ELF-1 (cell line): ENCODE measurements at places on chromosomes 12 and 14.
A peak's percentile ranks its signal among the peaks of the same experiment; 100 is the strongest.

GRCh38 chr14:93150227-93151208, 34.2 kb downstream of the MOAP1 start:
- DNase-seq = no peak

DNA sequence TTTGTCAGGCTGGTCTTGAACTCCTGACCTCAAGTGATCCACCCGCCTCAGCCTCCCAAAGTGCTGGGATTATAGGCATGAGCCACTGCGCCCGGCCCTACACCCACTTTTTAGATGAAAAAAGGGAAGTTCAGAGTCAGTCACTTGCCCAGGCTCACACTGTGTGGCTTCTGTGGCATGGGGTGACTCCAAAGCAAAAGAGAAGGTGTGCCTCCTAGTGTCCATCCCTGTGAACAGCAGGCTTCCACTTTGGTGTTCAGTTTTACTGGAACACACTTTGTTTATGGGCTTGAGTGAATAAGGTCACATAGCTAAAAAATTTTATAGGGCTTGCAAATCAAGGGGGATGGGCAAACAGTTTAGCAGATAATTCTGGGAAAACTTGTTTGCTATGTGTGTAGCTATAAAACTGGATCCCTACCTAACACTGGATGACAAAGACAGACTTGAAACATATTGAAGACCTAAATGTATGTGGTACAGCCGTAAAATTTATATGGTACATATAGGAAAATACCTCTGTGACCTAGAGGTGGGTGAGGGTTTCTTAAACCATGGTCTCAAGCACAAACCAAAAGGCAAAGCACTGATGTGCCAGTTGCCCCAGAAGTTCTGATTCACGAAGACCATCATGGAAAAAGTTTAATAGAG, 54.9 kb downstream of the EID3 start:
- peak; percentile 64 for DNase-seq

DNA sequence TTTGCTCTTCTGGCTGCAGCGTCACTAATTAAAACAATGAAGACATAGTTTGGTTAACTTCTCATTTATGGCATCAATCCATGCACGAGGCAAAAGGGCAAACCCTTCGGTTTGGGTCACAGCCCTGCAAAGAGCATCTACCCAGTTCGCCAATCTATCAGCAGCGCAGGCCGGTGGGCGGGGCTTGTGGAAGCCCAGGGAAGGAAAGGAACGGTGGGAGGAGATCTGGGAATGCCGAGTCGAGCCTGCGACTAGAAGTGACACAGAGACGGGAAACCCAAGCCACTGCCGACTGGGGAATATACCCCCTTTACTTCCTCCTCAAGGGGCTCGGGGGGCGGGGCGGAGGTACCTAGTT, 466 bp downstream of the KICS2 start:
- peak; percentile 91 for DNase-seq

DNA sequence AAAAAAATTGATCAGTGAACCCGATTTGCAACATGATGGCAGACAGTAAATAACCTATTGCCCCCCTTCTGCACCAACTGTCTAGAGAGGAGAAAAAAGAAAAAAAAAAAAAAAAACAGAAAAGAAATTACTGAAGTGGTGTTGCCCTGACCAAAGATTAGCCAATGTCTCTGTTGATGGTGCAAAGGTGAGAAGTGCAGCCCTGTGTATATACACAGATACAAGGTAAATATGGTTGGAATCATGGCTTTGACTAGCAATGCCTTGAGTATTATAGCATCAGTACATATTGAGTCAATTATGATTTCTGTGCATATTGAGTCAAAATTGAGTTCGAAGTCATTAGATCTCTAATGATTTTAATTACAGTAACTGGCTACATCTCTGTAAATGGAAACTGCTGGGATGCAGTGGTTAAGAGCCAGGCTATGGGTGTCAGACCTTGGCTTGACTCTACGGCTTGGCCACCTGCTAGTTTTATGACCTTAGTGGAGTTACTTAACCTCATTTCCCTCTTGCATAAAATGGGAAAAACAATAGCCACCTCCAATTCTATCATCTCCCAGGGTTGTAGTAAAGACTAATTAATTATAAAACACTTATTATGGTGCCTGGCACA, 51.0 kb downstream of the EGLN3 start:
- no peak for DNase-seq

DNA sequence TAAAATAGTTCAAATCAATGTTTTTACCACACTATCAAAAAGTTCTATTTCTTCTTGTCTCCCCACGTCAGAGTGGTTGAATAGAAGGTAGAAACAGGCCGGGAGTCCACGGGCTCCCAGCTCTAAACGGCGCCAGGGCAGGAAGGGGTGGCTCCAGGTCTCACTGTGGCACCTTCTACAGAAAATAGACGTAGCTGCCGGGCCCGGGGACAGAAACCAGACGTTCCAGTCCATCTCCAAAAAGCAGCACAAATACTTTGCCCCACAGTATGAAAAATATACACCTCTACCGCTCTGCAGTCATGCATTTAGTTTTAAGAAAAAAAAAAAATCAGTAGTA, 30.9 kb downstream of the CCNK start:
- DNase-seq = no peak

GRCh38 chr12:113462117-113462774, 9.4 kb downstream of the LHX5 start:
- peak; percentile 90 for DNase-seq

DNA sequence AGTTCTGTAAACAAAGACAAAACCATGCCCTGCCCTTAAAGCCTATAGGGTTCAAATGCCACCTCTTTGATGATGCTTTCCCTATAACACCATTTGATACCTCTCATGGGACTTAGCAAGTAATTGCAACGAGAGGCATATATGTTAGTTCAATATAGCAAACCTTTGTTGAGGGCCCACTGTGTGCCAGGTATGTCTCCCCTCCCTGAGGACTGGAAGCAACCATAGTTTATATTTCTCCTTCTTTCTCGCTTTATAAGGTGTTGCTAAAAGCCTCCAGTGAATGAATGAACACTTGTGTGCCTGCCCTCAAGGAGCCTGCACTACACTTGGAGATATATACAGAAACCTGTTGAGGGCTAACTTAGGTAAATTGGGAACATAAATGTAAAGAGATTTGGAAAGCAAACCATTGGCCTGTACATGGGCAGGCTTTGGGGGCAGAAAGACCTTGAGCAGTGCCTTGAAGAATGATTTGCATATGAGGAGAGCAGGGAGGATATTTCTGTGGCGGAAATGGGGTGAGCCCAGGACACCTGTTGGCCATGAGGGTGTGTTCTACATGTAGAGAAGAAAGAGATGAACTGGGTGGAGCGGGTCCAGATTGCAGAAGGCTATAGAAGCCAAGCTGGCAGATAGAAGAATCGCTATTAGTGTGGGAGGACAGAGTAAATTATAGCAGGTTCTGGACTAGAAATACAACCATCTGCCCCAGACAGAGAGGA, 1.8 kb upstream of the CKAP4 start:
- no peak for DNase-seq

GRCh38 chr14:55807053-55807880, 227.3 kb downstream of the KTN1 start:
- DNase-seq = no peak

GRCh38 chr12:14171106-14171505, 189.7 kb upstream of the GRIN2B start:
- no peak for DNase-seq

- DNase-seq = no peak
Measured at GRCh38 chr12:76031081-76031413, 529 bp downstream of the PHLDA1 start.

- no peak for DNase-seq
Measured at GRCh38 chr14:96357216-96357615, 5.9 kb downstream of the ATG2B start.

GRCh38 chr12:70080566-70080965, 162.7 kb upstream of the CNOT2 start:
- DNase-seq = no peak

DNA sequence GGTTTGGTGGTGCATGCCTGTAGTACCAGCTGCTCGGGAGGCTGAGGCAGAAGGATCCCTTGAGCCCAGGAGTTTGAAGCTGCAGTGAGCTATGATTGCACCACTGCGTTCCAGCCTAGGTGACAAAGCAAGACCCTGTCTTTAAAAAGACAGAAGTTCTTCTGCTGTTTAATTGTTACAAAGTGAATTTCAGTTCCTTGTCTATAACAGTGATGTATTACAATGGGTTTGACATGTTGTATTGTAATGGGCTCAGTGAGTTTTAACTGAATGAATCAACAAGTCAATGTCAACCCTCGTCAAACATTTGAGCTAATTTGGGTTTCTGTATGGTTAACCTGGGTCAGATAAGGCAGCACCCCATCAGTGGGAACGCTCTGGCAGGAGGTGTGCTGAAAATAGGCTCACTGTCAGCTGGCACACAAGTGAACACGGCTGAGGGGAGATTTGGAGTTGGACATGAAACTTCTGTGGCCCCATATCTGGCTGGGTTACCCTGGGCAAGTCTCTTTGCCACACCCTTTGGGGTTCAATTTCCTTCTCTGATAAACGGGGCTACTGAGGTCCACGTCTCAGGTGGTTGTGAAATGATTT, 14.0 kb upstream of the TRPV4 start:
- no peak for DNase-seq

DNA sequence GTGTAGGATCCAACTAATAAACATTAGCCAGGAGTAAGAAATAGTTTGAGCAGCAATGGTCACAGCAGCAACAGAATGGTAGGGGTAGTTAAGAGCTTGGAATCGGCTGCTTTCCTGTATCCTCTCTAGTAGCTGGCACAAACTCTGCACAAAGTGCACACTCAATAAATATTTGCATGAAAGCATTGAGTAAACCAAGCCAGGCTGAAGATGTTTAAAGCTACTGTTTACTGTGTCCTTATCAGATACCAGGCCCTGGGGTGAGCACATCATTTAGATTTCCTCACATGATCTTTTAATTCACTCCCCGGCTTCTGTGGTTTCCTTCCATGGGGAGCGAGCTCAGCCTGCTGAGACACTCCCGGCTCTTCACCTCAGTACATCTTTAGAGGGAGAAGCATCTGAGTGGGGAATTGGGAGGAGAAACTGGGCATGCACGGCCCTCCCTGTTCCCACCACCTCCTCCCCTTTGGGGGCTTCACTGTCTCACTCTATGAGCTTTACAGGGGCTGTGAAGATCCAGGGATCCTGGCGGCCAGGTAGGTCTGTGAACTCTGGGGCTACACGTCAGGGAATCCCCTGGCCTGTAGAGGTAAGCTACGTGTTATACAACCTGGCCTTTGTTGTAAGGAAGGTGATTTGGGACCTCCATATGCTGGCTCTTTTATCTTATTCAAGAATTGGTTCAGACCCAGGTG, 107.2 kb upstream of the VASH1 start:
- no peak for DNase-seq

- peak; percentile 66 for DNase-seq
Measured at GRCh38 chr14:94132285-94132887, 3.0 kb upstream of the IFI27L2 start.

DNA sequence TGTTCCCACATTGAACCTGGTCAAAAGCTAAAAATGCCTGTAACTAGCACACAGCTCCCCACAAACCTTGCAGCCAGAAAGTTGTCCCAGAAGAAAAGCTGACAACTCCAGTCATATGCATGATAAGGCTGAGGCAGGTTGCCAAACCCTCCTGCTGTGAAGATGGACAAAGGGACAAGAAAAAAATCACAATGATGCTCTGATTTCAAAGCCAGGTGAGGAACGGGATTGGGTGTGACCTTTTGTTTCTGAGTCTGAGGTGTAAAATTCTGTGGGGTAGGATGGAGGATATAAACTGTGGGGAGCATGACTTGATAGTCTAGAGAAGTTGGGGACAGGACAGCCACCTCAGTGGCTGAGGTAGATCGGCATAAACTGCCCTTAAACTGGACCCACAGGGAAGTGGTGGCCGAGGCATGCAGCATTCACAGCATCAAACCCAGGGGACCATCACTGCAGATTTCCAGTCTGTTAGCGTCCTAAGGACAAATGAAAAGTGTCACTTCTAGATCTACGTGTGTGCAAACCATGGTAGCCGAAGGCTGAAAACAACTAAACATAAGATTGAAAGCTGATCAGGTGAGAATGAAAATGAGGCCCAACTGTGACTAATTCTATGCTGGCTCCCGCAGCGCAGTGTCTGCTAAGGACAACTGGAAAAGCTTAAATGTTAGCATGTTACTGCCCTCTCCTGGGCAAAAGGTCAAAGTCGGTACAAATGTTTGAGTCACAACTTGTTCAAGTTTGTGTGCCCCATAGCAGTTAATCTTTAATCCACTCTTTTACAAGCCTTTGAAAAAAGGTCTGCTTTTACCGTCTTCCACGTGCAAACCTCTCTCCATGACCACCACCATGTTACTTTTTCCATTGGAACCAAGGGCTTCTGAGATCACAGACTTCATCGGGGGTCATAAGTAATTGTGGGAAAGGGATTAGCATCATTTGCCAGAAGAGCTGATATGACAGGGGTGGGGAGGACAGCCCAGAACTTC, 39.8 kb downstream of the GRIN2B start:
- DNase-seq = peak; percentile 74

- DNase-seq = no peak
Measured at GRCh38 chr14:42541535-42542001, 934.9 kb downstream of the LRFN5 start.

GRCh38 chr14:105067140-105067968, 2.1 kb upstream of the GPR132 start:
- DNase-seq = no peak

DNA sequence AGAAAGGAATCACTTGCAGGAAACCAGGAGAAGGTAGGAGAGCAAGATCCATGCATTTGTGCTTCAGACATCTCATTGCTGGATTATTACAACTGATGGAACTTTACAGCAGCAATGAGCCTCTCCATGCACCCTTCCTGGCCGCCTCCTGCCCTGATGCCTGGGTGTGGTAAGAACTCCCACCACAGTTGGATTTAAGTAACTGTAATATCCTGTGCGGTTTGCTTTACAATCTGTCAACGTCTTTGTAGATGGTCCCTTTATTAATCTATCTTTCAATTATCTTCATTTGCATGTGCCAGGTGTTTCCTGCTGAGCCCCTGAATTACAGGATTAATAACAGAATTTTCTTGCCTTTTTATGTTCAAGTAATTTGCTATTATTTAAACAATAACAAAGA, 1300.5 kb upstream of the TMEM132C start:
- DNase-seq = no peak

DNA sequence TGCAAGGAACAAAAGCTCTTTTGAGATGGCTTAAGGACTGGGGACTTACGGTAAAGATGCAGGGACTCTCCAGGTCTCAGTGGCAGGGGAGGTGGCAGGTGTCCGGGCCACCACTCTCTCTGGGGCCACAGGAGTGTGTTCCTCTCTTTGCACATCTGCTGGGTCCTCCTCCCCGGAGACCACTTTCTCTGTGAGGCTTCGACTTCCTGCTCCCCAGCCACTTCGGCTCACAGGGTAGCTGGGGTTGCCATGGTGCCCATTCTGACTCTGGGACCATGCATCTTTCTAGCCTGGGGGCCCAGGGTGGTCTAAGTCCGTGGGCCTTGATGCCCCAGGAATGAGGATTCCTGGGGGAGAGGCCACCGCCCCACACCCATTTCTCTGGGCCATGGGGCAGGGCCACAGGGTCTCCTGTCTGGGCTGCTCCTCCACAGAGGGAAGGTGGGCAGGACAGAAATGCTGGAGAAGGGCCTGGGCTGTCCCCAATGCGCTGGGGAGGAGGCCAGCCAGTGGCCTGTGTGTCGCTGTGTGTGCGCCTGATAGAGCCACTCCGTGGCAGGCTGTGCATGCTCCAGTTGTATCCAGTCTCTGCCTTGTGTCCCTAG, 38.5 kb downstream of the CCDC92 start:
- no peak for DNase-seq
